ENCODE measurements at places on chromosomes 11 and 22. TPM values are rescaled to one million over a fixed set of nuclear protein-coding genes. Genes with fewer than 3 reads are reported as not detected.

DNA sequence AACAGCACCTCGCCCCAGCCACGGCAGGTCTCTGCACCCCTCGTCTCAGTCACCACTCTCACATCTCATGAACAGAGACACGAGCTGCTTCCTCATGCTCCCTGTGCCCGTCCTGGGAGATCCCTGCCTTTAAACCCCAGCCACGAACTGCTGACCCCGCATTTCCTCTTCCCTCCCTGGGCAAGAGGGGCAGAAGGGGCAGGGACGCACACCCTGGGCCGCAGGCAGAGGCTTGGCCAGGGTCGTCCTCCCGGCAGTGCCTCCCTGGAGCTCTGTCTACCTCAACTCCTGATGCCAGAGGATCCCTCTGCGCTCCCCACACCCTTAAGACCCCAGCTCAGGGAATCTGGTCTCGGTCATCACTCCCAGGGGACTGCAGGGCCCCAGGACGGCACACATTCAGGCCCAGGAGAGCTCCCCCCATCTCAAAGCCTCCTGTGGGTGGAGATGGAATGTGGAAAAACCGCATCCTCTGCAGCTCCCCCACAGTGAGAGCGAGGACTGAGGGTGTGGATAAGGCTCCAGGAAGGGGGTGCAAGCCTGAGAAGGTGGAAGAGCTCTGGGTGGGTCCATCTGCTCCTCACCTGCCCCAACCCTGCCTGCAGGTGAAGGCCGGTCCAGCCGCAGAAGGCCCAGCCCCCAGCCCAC, 1.2 kb downstream of the BID start:
- no peak overlapping the region for H3K27ac ChIP-seq
- H3K27me3 ChIP-seq: no peaks in the 10 kb centered on the region
- H3K36me3 ChIP-seq: no peaks in the 10 kb centered on the region
- no peak for DNase-seq
- H3K4me3 ChIP-seq: peak overlapping the region; percentile 63

DNA sequence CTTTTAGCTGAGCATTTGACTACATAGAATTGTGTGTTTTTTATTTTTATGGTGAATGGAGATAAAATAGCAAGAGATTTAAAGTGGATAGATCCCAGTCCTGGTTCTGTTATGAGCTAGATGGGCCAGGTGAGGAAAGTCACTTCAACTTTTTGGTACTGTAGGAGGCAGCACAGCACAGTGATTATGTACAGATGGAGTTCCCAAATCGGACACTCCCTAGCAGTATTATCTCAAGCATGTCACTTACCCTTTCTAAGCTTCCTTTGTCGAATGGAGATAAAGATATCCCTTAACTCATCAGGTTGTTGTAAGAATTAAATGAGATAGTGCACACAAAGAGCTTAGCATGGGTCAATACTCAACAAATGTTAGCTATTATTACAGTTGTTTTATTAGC, 5.3 kb downstream of the EXPH5 start:
- DNase-seq: no peak
- no peak overlapping the region for H3K4me3 ChIP-seq
- no peaks in the 10 kb centered on the region for H3K36me3 ChIP-seq
- peaks cover 7% of the 10 kb centered on the region for H3K4me1 ChIP-seq
- H3K27ac ChIP-seq: no peak overlapping the region
- no peaks in the 10 kb centered on the region for H3K27me3 ChIP-seq

- no peak overlapping the region for H3K27ac ChIP-seq
- H3K4me1 ChIP-seq: no peaks in the 10 kb centered on the region
- H3K4me3 ChIP-seq: no peak overlapping the region
- DNase-seq: no peak
Measured at GRCh38 chr11:123303924-123304323, 108.9 kb upstream of the CLMP start.

GRCh38 chr11:12900496-12900895, 108.6 kb upstream of the RASSF10 start:
- no peaks in the 10 kb centered on the region for H3K27me3 ChIP-seq
- peaks cover 22% of the 10 kb centered on the region for H3K36me3 ChIP-seq
- DNase-seq: no peak
- peaks cover 37% of the 10 kb centered on the region for H3K4me1 ChIP-seq

DNA sequence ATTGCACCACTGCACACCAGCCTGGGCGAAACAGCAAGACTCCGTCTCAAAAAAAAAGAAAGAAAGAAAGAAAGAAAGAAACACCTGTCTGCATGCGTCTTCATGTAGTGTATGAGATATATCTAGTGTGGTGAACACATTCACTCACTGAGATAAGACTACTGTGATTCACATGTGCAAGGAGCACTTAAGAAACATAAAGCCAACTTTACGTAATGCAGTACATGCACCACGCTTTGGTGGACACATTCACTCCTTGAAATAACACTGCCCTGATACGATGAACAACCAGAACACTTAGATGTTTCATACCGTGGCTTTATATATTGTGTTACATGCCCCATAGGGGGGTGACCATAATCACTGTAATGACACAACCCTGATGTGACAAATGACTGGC, 96.0 kb downstream of the MICAL3 start:
- H3K4me1 ChIP-seq: no peaks in the 10 kb centered on the region
- no peak overlapping the region for H3K27ac ChIP-seq
- no peaks in the 10 kb centered on the region for H3K27me3 ChIP-seq
- H3K4me3 ChIP-seq: no peak overlapping the region
- H3K36me3 ChIP-seq: no peaks in the 10 kb centered on the region

WT1 gene
- 8.1 TPM for total RNA-seq

GRCh38 chr11:125157118-125157733, 7.3 kb upstream of the PKNOX2 start:
- H3K36me3 ChIP-seq: no peaks in the 10 kb centered on the region
- H3K27ac ChIP-seq: no peak overlapping the region
- H3K27me3 ChIP-seq: no peaks in the 10 kb centered on the region
- no peaks in the 10 kb centered on the region for H3K4me1 ChIP-seq

SBF2 gene
- 22.8 TPM for total RNA-seq

DNA sequence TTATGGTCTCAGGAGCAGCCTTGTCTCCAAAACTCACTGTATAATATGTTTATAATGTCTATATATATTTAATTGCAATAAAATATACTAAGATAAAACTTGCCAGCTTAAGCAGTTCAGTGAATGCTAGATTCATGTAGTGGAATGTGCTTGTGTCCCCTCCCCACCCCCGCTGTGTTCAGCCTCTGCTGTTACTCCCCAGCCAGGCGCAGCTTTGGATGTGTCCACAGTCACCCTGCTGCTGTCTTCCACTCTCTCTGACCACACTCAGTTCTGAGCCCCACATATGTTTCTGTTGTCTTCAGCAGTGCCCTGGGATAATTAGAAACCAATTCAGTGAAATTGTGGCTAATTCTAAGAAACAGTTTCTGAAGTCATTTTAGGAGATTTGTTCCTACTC, 52.2 kb downstream of the PPFIA1 start:
- DNase-seq: no peak
- no peaks in the 10 kb centered on the region for H3K27me3 ChIP-seq
- no peaks in the 10 kb centered on the region for H3K4me1 ChIP-seq
- peaks cover 11% of the 10 kb centered on the region for H3K36me3 ChIP-seq
- H3K4me3 ChIP-seq: no peak overlapping the region

DNA sequence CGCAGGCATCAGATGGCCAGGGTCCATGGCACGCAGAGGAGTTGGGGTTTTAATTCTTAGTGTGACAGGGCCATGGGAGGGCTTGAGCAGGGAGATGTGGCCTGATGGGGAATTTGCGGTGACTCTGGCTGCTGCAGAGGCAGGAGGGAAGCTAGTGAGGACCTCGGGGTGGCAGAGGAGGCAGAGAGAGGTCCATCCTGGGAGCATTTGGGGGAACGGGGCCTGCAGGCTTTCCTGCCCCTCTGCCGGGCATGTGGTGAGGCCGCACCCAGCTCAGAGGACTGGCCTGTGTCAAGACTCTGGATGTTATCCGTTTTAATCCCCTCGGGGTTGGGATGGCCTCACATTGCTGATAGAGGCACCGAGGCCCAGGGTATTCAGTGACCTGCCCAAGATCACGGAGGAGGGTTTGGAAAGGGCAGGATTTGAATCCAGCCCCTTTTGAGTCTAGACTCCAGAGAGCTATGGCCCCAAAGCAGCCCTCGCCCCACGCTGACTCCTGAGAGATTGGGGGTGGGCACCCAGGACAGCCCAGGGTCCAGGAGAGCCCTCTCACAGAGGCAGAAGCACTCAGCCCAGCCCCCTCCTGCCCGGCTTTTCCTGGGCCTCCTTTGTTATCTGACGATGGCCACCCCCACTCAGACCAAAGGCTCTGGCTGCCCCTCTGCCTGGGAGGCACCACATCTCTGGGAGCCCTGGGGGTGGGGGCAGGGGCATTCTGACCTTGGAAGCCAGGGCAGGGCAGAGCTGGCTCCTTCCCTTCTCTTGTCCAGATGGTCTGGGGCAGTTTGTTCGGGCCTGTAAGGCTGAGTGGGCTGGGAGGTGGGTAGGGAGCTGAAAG, 13.9 kb downstream of the MGAT3 start:
- peak overlapping the region; percentile 48 for H3K27ac ChIP-seq
- no peaks in the 10 kb centered on the region for H3K36me3 ChIP-seq
- DNase-seq: no peak
- no peaks in the 10 kb centered on the region for H3K27me3 ChIP-seq
- H3K4me3 ChIP-seq: no peak overlapping the region

DNA sequence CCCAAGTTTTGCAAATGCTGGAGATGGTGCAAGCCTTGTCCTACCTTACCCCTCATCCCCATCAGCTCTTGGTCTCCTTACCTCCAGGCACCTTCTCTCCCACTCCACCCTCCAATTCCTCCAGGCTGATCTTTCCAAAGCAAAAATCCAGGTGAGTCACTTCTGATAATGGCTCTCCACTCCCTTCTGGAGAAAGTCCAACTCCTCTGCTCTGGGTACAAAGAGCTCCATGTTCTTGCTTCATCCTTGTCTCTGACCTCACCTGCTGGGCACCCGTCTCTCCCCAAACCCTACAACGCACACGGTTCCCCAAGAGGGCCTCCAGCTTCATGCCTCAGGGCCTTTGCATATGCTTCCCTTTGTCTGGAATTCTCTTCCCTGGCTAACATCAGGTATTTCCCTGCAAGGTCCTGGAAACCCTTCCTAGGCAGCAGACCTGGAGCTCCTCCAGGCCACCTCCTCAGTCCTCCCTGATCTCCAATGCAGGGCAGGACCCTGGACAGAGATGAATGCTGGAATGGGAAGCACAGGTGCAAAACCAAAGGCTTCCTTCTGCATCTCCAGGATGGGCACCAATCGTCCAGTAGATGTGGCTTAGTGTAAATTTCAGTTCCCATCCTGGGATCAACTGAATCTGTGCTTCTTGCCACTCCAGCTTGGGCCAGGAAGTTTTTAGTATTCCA, 22.7 kb downstream of the IFT27 start:
- H3K4me3 ChIP-seq: no peak overlapping the region
- no peaks in the 10 kb centered on the region for H3K4me1 ChIP-seq
- H3K27ac ChIP-seq: no peak overlapping the region
- no peaks in the 10 kb centered on the region for H3K36me3 ChIP-seq

HORMAD2 gene
- total RNA-seq: not detected

CYTH4 gene
- total RNA-seq: 5.9 TPM

DNA sequence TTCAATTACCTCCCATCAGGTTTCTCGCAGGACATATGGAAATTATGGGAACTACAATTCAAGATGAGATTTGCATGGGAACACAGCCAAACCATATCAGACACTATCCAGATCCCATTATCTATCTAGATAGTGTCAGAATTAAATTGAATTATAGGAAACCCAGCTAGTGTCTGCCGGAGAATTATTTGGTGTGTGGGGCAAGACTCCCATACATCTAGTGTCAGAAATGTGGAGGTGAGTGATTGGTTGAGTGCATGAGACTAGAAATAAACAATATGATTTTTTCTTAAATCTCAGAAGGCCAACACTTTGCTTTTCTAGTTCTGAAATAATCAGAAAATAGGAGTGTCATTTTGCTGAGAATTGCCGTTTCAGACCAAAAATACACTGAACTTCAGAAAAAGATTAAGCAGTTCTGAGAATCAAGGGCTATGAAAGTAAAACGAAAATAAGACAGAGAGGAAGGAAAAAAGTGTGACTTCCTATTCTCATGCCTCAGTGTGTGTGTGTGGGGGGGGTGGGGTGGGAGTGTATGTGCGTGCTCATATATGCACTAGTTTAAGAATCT, 21.3 kb downstream of the CASP12 start:
- no peaks in the 10 kb centered on the region for H3K4me1 ChIP-seq
- no peak overlapping the region for H3K4me3 ChIP-seq
- H3K27me3 ChIP-seq: no peaks in the 10 kb centered on the region
- H3K36me3 ChIP-seq: no peaks in the 10 kb centered on the region

CD248 gene
- 10.7 TPM for total RNA-seq

DNA sequence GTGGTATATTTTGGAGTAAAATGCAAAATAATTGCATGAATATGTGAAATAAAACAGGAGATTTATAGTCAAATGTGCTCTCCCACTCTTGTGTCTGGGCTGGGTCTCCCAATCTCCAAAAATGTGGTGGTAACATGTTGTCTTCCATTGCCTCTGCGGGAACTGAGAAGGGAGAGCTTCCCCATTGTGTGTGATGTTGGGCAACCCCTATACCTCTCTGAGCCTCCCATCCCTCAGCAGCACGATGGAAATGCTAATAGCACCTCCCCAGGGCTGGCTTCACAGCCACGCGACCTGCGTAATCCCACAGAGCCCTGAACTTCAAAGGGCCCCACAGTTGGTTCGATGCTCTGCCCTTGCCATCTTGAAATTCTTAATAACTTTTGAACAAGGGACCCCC, 72.0 kb downstream of the TP53I11 start:
- no peaks in the 10 kb centered on the region for H3K36me3 ChIP-seq
- DNase-seq: no peak
- no peaks in the 10 kb centered on the region for H3K27me3 ChIP-seq

- peaks cover 14% of the 10 kb centered on the region for H3K4me1 ChIP-seq
- no peak for DNase-seq
- H3K36me3 ChIP-seq: no peaks in the 10 kb centered on the region
- H3K4me3 ChIP-seq: no peak overlapping the region
- H3K27me3 ChIP-seq: no peaks in the 10 kb centered on the region
- H3K27ac ChIP-seq: peak overlapping the region; percentile 94
Measured at GRCh38 chr11:9266132-9266736, 1.1 kb upstream of the DENND5A start.

GRCh38 chr11:125390946-125391345, 105.1 kb downstream of the FEZ1 start:
- peaks cover 13% of the 10 kb centered on the region for H3K4me1 ChIP-seq
- H3K4me3 ChIP-seq: no peak overlapping the region
- no peaks in the 10 kb centered on the region for H3K27me3 ChIP-seq
- no peak for DNase-seq
- peak overlapping the region; percentile 82 for H3K27ac ChIP-seq

GRCh38 chr11:17979770-17980371, 33.0 kb downstream of the SERGEF start:
- DNase-seq: no peak
- H3K4me3 ChIP-seq: no peak overlapping the region
- no peaks in the 10 kb centered on the region for H3K36me3 ChIP-seq
- peaks cover 7% of the 10 kb centered on the region for H3K4me1 ChIP-seq
- H3K27me3 ChIP-seq: no peaks in the 10 kb centered on the region
- no peak overlapping the region for H3K27ac ChIP-seq
